ENCODE measurements at places on chromosomes 12 and 14. TPM values are rescaled to one million over a fixed set of nuclear protein-coding genes. Genes with fewer than 3 reads are reported as not detected.

The B4GALNT1 gene
- 0.14 TPM for total RNA-seq

GRCh38 chr12:58393152-58393551 is 451.8 kb downstream of the ATP23 start:
- no peak for DNase-seq

DNA sequence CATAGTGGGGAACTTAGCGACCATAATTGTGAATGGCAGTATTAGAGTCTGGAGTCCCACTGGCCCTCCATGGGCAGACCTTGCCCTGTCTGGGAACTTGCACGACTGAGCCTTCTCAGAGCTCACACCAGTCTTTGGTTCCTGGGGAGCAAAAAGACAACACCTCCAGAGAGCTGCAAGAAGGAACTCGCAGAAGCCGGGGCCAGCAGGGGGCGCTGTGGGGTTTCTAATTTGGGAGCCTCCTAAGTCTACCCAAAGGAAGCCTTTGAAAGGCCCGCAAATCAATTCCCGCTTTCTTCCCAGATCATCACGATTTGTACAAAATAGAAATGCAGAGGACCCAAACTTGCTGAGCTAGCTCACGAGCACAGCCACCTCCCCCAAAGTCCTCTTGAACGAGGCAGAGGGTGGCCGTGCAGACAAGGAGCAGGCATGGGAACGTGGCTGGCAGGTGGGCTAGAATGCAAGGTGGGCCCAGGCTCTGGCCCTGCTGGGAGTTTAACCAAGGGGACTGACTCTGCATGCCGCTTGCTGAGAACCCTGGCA is 46.3 kb upstream of the FBXO21 start:
- DNase-seq = peak; percentile 82

The SERPINA12 gene
- not detected for total RNA-seq

GRCh38 chr12:109910969-109911348 is 10.9 kb downstream of the TCHP start:
- DNase-seq = peak; percentile 55

- peak; percentile 13 for DNase-seq
Observed at GRCh38 chr12:101570047-101570446, 24.7 kb upstream of the MYBPC1 start.

DNA sequence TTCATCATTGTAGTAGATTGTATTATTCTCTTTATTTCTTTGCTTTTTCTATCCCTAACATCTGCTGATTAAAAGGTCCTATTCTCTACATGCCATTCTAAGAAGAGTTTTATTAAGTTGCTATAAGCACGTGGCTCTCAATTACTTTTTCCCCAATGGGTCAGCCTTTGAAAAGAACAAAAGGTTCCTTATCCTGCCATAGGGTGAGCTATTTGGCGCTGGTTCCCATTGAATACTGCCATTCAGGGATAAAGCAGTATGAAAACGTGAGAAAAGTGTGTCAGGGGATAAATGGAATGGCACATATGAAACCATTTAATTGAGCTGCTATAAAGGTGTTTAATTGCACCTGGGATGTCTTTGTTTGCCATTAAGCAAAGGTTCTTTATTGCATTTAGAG is 80.9 kb downstream of the SYNE2 start:
- DNase-seq = no peak

Measured in dermis blood vessel endothelial cell (primary cell).